HS-5 (cell line): ENCODE measurements at places on chromosomes 7 and 10.

GRCh38 chr7:139775829-139776266, 1.9 kb downstream of the HIPK2 start:
- peak; percentile 33 for DNase-seq

GRCh38 chr7:18532813-18533212, 37.3 kb downstream of the HDAC9 start:
- no peak for DNase-seq

DNA sequence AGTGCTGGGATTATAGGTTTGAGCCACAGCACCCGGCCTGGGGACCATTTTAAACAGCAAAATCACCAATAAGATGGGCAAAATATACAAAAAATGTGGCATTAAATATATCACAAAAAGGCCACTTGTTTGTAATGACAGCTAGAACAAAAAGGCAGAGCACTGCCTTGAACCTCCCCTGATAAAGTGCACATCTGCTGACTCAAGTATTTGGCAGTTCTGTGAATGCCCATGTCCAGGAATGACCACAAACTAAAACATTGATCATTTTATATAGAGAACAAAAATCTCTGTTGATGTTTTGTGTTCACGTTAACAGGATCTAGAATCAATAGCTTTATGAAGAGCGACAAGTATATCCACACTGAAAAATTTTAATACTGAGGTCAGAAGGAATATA, 21.5 kb downstream of the HERC4 start:
- DNase-seq, result no peak

- no peak for DNase-seq
Observed at GRCh38 chr10:88853155-88853881, 1.7 kb upstream of the ANKRD22 start.

GRCh38 chr7:115676080-115676479, 354.5 kb downstream of the TFEC start:
- no peak for DNase-seq

GRCh38 chr10:58027426-58027825, 240.3 kb downstream of the IPMK start:
- DNase-seq, result no peak

- no peak for DNase-seq
Observed at GRCh38 chr10:101968940-101969321, 87.0 kb downstream of the ARMH3 start.
